ENCODE measurements at places on chromosomes 2 and 18.

- DNase-seq = peak; percentile 9
Observed at GRCh38 chr2:86518481-86518880, 44.8 kb downstream of the CHMP3 start.

DNA sequence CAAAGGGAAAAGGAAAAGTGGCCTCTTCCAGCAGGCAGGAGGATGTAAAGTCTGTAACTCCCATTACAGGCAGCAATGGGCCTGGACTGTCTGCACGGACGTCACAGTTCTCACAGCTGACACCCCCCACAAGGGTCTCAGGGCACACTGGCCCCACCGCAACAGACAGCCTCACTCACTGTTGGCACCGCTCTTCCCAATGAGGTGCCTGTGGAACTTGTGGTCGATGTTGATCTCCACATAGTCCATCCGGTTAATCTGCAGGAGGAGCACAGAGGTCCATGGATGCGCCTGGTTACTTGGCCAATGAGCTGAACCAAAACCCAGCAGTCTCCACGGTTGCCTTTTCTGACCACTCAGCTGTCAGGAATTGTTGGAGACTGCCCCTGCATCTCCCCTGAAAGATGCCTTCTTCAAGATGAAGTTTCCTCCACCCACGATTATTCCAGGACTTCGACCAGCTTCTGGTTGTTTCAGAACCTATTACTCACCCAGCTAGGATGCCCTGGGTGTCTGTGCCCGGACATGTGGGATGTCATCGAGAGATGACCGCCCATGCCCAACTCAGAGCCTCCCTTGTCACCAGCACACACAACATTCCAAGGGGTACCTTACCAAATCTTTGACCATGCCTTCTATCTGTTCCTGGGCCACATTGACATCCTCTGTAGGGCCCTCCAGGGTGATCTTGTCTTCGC is 62.5 kb downstream of the HDLBP start:
- no peak for DNase-seq

DNA sequence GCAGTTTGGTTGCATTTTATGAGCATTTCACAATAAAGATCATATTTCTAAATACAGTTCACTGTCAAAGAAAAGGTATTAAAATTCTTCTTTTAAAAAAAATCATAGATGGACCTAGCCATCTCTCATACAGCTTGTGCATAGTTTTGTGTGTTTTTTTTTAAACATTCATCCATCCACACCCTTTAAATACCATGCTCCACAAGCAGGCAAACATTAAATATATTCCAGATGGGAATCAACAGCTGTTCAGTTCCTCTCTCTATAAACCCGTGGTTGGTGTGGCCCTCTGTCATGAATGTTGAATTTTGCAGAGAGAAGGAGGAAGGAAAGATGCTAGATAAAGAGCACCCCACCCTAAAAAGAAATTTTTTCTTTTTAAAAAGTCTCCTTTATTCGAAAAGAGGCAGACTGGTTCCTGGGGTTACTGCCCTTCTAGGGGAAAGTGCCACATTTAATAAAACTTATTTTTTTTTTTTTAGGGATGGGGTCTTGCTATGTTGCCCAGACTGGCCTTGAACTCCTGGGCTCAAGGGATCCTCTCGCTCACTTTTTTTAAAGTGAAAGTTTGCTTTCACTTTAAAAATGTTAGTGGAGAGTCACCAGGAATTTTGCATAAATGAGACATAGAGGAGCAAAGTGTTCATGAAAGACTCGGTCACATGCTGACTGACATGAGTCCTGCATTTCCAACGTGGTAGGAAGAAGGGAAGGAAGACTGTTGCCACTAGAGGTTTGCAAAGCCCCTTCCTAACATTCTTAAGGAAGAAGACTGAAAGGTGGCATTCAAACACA is 73.9 kb upstream of the LMAN1 start:
- DNase-seq = no peak

GRCh38 chr2:191202881-191203397 is 42.3 kb upstream of the MYO1B start:
- no peak for DNase-seq

GRCh38 chr2:200747668-200748618 is 63.8 kb upstream of the BZW1 start:
- no peak for DNase-seq

DNA sequence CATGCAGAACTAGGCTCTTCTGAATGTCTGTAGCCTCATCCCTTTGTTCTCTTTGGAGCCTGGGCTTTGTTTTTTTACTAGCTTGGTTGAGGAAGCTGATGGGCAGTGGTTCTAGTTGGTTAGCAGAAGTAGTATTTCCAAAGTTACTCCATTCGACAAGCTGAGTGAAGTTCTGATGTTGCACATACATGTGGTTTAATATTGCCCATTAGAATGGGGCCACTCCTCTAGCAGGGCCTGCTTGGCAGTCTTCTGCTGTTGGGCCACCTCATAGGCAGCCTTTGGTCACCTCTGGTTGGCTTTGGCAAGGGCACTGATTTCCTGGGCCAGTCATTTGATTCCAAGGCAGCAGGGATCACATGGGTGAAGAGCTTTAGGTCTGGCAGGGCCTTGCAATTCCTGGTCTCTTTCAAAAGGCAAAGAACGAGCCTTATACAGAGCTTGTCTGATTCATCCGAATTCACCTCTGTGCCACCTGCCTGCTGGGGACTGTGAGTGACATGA is 2.5 kb downstream of the RPIA start:
- no peak for DNase-seq

- no peak for DNase-seq
Observed at GRCh38 chr2:122706757-122707223, 951.3 kb downstream of the TSN start.

- DNase-seq = no peak
Observed at GRCh38 chr2:230823264-230823964, 41.3 kb upstream of the ITM2C start.

DNA sequence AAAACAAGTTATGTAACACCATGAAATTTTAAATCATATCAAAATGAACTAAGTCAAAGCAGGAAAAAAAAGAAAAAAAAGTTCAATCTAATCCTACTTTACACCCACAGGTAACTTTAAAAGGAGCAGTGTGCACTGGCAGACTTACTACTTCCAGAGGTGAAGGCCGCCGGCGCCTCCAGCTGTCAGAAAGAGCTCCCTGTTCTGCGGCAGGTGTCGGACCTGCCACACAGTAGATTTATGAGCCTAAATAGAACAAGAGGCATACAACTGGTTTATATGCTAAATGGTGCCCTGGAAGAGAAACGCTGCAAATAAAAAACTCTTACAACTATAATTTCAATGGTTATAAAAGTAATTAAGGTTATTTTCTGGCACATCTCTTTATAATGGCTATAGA is 23.1 kb upstream of the PNO1 start:
- DNase-seq = no peak
